ENCODE measurements at places on chromosomes 12 and 14.

DNA sequence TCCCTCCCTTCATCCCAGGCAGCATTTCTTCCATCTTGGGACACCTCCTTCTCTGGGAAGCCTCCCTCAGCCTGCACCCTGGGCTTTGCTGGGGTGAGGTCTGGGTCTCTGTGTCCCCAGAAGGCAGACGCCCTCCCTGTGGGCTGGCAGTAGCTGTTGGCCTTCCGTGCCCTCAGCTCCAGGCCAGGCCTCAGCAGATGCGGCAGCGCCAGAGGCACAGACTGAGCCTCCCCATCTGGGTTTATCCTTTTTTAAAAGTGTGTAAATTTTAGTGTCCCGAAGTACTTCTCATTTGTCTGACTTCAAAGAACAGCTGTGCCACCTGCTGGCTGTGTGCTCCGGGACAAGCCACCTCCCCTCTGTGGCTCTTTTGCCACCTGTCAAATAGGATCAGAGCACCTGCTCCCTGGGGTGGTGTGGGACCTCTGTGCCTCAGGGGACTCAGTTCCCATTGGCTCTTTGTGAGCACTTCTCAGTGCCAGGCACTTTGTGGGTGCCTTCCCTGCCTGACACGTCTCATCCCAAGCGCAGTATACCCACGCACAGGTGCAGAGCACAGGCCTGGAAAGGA lies 11.1 kb downstream of the EXOC3L4 start:
- DNase-seq = no peak

DNA sequence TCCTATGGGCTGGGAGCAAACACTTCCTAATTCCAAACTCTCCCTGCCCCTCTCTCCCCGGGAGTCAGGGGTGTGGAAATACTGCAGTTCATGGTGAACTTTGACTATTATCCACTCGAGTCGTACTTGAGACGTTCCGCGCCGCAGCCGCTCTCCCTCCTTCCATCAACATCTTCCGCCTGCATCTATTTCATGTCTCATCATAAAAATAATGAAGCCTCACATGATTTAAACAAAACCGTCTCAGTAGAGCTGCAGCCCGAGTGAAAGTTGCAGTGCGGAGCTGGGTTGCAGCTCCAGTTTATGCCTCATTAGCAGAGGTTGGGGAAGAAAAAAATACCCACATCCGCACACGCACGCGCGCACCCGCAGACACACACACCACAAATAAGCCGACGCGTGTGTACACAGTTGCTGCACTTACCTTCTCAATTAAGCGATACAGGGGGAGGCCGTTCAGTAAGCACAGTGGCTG lies 283 bp downstream of the LMO3 start:
- no peak for DNase-seq

DNA sequence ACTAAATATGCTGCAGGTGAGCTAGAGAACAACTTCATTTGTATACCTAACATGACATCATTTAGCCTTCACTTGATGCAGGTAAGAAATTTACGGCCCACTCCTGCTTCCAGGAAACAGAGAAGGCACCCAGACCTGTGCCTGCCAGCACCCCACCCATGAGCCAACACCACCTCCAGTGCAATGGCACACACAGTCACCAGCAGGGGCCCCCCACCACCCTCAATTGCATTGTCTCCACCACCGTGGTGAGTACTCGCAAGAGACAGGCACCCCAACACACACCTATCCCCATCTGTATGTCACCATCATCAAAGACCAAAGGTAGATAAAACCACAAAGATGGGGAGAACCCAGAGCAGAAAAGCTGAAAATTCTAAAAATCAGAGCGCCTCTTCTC lies 107.6 kb downstream of the KLHL28 start:
- no peak for DNase-seq

DNA sequence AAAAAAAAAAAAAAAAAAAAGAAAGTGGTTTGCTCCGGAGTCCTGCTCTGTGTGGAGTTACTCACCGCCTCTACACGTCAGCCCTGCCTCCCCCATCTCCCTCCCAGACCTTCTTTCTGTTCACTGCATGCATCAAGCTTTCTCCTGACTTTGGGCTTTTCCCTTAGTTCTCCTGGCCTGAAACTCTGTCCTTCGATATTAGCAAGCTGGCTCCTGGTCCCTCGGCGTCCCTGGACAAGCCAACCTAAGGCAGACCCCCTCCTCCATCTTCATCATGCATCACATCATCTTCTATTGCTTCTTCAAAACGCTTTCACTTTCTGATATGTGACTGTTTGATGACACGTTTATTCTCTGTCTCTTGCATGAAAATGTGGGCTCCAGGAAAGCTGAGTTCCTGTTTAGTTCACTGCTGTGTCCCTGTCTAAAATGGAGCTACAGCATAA lies 40.6 kb downstream of the SLC15A4 start:
- no peak for DNase-seq

GRCh38 chr14:60087668-60088067 lies 4.1 kb upstream of the PCNX4 start:
- no peak for DNase-seq

All from vagina (tissue), 2 donors.